ENCODE measurements at places on chromosomes 7 and 10.

- no peak for DNase-seq
Observed at GRCh38 chr7:37365405-37365804, 83.3 kb downstream of the ELMO1 start.

GRCh38 chr10:89556600-89556999 is 21.2 kb upstream of the SLC16A12 start:
- peak; percentile 19 for DNase-seq

DNA sequence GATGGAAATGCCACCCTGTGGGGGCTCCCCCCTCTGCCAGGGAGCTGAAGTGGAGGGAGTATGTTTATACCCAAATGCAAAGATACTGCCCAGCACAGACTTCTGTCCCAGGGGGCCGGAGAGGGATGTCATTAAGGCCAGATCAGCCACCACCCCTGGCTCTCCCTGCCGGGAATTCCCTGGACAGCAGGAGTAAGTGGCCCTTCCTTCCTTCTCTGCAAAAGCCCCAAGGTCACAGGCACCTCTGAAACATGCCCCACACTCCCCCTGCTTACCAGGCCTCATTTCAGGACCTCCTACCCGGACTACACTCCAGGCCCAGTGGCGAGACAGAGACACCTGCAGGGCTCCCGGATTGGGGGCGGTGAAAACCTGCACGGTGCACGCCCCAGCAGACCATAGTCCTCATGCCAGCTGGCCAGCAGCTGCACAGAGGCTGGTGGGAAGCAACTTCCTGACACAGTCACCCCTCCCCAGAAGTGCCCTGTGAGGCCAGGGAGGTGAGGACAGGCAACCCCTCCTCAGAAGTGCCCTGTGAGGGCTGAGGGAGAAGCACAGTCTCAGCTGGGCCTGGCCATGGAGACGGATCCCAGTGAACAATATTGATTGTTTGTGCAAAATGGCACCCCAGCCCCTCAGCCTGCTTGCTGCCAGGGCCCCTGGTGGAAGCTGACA is 33.0 kb upstream of the RET start:
- DNase-seq, result no peak

GRCh38 chr7:30869794-30870611 is 41.6 kb upstream of the AQP1 start:
- DNase-seq, result peak; percentile 50

- no peak for DNase-seq
Observed at GRCh38 chr10:49700997-49701396, 21.5 kb downstream of the C10orf53 start.

DNA sequence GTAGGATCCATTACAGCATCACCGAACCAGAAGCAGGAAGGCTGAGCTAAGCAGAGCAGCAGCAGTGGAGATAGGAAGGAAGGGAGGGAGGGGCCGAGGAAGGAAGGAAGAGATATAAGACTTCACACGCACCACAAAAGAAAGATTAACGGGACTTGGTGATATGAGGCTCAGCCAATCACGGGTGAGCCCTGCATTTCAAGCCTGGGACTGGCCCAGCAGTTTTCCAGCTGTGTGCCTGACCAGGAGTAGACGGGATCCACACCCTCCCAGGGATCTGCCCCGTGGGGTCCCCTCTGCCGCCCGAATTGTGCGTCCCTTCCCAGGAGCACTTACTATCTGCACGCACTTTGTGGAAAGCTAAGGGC is 16.2 kb downstream of the ATG9B start:
- no peak for DNase-seq

- peak; percentile 3 for DNase-seq
Observed at GRCh38 chr7:95525503-95525902, 39.8 kb downstream of the ASB4 start.

GRCh38 chr10:90855126-90855525 is 2.7 kb downstream of the HTR7 start:
- no peak for DNase-seq

- DNase-seq, result no peak
Observed at GRCh38 chr7:144997512-144997911, 161.7 kb upstream of the TPK1 start.

DNA sequence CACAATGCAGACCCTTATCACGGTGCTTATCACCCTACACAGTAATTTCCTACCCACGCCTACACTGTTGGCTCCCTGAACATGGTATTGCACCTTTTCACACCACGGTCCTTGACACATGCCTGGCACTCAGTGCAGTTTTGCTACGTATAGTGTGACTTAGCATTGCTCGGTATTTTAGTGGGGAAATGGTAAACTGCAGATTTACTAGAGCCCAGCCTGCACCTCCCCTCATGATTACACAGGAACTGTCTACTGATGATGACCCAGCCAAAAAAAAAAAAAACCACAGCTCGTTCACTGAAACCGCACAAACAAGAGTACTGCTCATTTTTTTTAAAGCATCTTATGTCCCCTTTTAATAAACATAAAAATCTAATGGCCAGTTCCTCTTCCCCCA is 124.2 kb upstream of the ZNF746 start:
- no peak for DNase-seq

DNA sequence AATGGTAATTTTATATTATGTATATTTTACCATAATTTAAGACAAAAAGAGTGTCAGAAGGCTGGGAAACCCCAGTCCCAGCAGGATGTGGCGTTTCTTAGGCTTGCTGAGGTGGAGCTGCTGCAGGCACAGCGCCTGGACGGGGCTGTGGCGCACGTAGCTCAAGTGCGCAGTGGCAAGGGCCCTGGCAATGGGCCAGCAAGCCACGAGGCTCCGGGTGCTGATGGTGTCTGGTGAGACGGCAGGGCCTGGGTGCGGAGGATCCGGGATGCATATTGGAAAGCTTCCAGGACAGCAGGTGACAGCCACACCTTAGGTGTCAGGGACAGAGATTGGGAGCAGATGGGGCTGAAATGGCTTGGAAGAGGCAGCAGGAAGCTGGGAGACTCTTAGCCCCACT is 37.2 kb downstream of the CLEC2L start:
- DNase-seq, result no peak

DNA sequence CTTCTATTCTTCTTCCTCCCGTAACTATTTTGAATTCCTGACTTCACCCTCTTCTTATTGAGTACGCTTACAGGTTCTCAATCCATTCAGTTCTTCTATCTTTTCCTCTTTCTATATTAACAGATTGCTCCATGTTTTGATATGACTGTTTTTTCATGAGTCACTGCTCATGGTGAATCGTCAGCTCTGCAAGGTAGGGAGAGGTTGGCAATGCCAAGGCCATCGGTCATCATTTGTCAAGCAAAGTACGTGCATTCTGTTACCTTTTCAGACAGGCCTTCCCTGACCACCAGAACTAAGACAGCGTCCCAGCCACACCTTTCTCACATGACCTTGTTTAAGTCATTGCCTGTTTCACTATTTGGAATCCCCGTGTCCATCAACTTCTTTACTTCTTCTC is 1001.9 kb upstream of the SORCS1 start:
- no peak for DNase-seq

DNA sequence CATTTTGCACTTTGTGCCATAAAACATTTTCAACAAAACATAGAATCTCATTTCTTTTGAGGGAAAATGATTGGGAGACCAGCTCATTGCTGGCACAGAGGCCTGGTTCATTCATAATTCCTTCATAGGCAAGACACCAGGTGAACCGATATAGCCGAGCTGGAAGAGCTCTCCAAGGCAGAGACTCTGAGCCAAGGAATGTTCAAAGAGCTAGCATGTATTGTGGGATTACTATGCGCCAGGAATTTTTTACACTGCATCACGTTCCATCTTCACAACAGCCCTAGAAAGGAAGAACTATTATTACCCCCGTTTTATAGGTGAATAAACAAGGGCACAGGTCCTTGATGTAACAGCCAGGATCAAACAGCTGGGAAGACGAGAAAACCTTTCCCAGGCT is 2.1 kb upstream of the IL6 start:
- no peak for DNase-seq

DNA sequence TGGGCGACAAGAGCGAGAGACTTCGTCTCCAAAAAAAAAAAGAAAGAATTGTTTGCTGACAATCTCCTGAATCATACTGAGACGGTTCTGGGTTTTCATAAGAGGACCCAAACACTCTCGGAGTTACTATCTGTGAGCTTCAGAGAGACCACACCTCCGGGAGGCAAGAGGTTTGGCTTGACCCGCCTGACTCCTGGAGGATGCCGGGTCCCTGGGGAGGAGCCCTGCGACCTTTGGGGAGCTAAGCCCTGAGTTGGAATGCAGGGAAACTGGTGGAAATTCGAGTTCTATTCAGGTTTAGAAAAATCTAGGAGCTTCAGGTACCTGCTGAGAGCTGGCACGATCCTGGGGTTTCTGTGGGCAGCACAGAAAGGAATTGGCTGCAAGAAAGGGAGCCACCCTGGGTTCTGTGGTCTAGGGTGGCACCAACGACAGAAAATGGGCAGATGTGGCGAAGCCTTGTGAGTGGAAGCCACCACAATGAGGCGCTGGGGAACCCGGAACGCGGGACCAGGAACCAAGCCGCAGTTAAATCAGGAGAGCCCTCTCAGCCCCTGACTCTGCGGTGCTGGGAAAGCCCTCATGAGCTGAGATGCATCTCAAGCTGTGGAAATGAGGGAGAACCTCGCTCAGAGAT is 21.9 kb upstream of the GATAD1 start:
- DNase-seq, result peak; percentile 18

GRCh38 chr10:72746426-72747363 is 54.8 kb downstream of the MCU start:
- no peak for DNase-seq

GRCh38 chr10:123604506-123604905 is 61.6 kb upstream of the GPR26 start:
- DNase-seq, result no peak

DNA sequence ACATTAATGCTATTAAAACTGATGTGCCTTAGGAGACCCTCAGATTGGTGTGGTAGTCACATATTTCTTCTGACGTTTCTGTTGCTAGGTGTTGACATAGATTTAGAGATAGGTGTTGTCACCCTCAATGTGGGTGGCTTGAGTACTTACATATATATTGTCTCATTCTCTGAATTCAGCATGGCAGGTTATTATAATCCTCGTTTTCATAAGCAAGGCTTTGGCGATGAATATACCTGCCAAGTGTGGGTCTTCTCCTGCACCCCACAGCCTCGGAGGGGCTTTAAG is 7.0 kb downstream of the FBH1 start:
- no peak for DNase-seq
